Stimulated activated CD4-positive, alpha-beta T cell treated with anti-CD3 and anti-CD28 coated beads, Interleukin-12 subunit alpha, Interleukin-12 subunit beta, amount 100 ng/mL, for 24 hours (primary cell): ENCODE measurements at places on chromosomes 2 and 18.

DNA sequence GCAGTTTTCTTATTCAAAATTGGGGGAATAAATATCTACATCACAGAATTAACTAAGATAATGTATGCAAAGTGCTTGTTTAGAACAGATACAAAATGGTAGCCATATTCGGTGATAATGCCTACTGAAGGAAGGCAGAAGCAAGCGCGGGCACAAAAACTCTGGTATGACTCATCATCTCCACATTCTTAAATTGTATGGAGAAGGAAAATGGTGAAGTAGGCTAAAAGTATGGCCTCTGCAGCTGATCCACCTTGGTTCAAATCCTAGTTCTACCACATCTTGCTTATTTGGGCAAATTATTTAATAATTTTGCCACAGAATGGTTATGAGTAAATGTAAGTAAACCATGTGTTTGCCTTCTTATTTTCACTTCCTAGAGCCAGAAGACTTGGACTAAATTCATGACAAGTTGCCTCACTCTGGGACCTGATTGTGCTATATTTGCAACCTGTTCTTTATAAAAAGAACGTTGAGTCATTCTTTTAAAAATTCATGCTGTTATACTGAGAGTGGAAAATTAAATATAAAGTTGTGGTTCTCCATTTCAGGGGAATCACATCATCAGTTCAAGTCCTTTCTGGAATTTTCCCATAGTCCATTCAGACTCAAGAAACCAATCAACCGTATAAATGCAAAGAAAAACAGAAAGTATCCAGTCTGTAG lies 9.0 kb upstream of the CDK15 start:
- DNase-seq, result no peak

GRCh38 chr2:20034218-20034617 lies 17.2 kb downstream of the LAPTM4A start:
- DNase-seq, result no peak

GRCh38 chr2:88028931-88029330 lies 12.6 kb upstream of the RNU2-63P start:
- DNase-seq, result no peak

DNA sequence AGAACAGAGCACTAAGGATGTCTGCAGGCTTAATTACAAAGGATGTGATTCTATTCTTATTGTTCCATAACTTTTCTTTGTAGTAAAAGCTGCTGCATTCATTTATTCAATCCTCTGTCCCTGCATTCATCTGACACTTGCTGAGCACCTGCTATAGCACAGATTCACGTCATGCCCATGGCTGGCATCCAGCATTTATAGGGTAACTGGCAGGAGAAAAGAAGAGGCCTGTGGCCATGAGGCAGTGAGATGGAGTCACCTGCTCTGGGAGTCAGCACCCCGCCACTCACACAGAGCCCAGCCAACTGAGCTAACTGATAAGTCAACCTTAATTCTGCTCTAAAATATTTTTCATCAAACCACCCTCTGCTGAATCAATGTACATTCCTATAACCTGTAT lies 18.3 kb upstream of the CDC42EP3 start:
- DNase-seq, result no peak

- DNase-seq, result no peak
Observed at GRCh38 chr2:53952519-53952918, 18.3 kb downstream of the PSME4 start.

GRCh38 chr2:86072271-86072858 lies 33.3 kb downstream of the POLR1A start:
- DNase-seq, result no peak

GRCh38 chr2:220277445-220277975 lies 650.1 kb downstream of the SLC4A3 start:
- no peak for DNase-seq

DNA sequence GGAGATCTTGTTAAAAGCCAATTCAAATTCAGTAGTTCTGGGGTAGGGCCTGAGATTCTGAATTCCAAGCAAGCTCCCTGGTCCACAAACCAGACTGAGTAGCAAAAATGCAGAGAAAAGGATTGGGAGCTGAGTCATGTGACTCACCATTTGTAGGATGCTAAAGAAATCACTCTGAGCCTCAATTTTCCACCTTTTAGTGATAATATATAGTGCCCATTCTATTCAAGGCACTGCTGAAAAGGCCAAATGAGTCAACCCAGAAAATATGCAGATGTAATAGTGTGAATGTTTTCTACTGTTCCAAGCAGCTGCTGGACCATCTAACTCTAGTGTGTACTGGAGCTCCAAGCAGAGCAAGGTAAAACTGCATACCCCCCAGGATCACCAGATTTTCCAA lies 47.2 kb downstream of the SLC14A2 start:
- DNase-seq, result no peak

- DNase-seq, result no peak
Observed at GRCh38 chr2:121375621-121376159, 90.7 kb upstream of the TFCP2L1 start.

GRCh38 chr2:223235986-223236385 lies 184.0 kb downstream of the KCNE4 start:
- no peak for DNase-seq

GRCh38 chr2:47253447-47253846 lies 98.3 kb upstream of the STPG4 start:
- no peak for DNase-seq

DNA sequence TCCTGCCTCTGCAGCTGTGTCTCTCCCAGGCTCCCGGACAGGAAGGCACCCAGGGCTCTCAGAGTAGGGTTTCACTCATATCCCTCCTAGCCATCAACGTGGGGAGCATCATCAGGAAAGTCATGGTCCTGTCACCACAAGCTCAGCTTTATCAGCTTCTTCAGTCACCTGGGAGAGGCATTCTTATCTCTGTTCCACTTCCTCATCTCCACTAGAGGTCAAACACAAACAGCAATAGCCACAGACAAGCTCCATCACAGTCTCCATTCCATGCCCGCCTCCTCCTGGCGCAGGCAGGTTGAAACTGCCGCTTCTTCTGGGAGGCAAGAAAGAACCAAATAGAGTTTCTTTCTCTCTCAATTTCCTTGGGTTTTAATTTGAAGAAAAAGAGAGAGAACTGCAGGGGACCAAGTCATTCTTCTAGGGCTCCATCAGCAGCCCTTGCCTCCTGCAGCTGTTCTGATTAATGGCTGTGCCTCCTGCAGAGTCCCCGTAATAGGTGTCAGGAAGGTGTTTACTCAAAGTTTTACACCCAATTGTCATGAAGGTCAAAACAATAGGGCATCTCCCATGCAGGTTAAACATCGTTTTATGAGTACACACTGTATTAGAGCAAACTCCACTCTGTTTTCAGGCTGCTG lies 377.9 kb downstream of the TMEM182 start:
- DNase-seq, result no peak

DNA sequence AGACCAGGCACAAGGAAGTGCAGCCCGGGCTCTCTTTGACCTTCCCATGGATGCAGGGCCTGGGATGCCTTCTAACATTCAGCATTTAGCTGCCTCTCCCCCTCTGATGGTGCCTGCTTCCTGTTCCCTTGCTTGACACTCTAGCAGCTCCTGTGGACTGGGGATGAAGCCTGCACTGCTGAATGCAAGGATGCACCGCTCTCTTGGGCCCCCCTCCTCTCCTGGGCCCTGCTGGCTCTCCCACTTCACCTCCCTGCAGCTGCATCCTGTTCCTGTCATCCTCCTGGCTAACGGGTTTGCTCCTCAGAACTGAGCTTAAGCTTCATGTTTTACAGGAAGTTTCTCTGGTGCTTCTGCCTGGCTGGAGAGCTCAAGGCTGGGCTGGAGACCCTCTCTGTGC lies 254.1 kb downstream of the TSN start:
- no peak for DNase-seq

GRCh38 chr2:106157416-106157815 lies 36.7 kb downstream of the UXS1 start:
- no peak for DNase-seq

GRCh38 chr2:156800065-156800653 lies 364.0 kb downstream of the GPD2 start:
- DNase-seq, result no peak

GRCh38 chr18:61203151-61203550 lies 130.1 kb upstream of the CDH20 start:
- DNase-seq, result no peak

DNA sequence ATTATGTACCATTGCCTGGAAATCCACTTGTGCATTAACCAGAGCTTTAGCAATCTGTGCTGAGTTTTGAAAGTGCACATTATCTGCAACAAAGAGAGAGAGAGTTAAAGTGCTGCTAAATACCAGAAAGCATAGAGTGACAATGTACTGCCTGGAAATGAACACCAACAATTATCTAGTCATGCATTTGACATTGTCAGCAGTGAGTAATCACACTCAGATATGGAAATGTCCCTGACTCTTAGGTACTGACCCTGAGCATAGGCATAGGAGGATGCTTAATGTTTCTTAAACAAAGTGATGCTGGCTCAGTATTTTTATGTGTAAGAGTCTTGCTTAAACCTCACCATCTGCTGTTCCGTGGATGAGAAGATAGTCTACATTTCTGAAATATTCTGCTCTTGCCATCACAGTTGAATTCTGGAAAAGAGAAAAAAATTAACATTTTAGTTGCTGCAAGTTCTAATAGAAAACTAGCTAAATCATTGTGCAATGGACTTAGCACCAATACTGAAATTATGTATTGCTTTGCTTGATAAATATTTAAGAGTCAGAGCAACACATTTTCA lies 20.8 kb upstream of the GCG start:
- DNase-seq, result no peak

- DNase-seq, result no peak
Observed at GRCh38 chr2:105005181-105005951, 32.5 kb upstream of the MRPS9 start.

DNA sequence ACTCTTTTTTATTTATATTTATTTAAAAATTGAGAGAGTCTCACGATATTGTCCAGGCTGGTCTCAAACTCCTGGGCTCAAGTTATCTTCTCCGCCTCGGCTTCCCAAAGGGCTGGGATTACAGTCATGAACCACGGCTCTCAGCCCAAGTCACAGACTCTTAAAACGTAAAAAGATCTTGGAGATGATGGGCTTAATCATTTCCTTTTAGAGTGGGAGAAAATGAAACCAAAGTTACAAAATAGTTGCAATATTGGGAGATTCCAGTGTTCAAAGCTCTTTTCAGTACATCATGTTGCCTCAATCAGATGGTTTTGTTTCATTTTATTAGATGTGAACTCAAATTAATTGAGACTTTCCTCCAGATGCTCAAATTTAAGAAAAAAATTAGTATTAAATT lies 151.4 kb upstream of the XPO1 start:
- DNase-seq, result no peak

DNA sequence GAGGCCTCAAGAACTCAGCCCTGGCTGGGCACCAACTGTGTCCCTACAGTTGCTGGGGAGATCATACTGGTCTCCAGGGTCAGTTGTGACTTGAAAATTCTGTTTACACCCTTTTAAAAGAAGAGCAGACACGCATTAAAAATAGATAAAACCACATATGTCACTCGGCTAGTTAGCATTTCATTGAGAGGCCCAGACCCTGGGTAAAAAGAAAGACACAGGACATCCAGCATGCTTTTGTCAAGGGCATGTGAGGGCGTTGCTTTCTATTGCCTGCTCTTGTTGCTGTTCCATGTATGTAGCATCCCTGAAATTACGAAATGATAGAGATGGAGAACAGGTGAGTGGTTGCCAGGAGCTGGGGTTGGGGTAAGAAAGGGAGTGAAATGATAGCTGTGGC lies 94.3 kb downstream of the SEPTIN10 start:
- DNase-seq, result no peak

DNA sequence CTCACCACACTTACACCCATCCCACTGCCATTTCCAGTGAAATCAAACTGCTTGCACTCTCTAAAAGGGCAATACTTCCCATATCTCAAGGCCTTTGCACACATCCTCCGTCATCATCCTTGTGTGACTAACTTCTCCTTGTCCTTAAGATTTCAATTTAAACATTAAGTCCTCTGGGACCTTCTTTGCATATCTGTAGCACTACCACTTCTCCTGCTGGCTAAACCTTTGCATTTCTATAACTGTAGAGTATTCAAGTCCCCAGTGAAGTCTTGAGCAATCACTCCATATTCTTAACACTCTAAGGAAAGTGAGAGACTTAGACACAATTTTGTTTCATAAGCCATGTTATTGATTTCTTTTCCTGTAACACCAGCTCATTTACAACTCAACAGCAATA lies 136.8 kb upstream of the EPHA4 start:
- DNase-seq, result no peak

GRCh38 chr2:29627279-29627711 lies 294.1 kb downstream of the ALK start:
- DNase-seq, result no peak

- no peak for DNase-seq
Observed at GRCh38 chr2:47057687-47058002, 97.5 kb downstream of the STPG4 start.

DNA sequence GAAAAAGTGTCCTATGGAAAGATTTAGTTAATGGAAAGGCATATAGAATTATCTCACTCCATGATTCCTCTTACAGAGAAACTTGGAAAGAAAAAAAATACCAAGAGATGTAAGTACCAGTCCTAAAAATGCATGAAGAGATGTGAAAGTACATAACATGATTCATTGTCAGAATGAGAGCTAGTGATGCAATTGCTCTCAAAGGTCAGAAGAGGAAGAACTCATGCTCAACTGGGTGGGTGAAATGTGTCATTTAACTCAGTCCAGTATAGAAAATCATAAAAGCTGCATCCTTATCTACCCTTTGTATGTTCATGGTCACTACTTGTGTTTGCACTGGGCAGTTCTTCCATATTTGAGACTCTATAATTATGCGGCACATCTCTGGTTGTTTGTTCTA lies 300.0 kb upstream of the PIK3C3 start:
- no peak for DNase-seq

- DNase-seq, result no peak
Observed at GRCh38 chr2:169005080-169005598, 26.0 kb downstream of the ABCB11 start.

DNA sequence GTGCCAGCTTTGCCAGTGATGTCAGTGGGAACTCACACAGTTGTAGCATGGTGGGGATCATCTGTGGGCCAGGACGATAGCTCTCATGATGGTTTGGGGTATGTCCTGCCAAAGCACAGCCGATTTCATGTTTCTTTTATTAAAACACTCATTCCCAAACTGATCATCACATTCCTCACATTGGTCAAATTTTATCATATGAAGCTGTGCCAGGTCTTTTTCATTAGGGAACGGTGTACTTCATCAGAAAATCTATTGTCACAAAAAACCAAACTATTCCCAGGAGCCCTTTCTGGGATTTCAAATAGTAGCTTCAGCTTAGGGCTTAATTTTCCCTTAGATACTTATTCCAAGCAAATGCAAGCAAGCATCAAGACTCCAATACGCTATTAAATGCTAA lies 42.0 kb downstream of the ITGA4 start:
- DNase-seq, result no peak

GRCh38 chr2:104406261-104406726 lies 447.6 kb upstream of the POU3F3 start:
- no peak for DNase-seq

GRCh38 chr2:187655001-187655400 lies 100.8 kb upstream of the TFPI start:
- no peak for DNase-seq

DNA sequence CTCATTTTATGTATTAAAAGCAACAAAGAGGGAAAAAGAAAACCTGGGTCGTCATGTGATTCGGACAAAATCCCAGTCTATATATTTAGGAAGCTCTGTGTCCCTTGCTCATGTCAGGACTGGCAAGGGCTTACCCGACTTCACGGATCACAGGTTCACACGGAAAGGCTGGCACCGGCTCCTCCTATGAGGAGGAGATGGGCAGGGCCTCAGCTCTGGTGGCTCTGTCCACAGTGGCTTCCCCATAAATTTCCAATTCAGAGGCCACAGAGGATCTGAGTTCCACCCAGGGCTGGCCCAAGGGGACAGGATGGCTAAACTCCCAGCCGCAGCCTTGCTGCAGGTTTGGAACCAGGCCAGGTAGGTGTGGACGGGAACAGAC lies 186.8 kb downstream of the BCL2 start:
- no peak for DNase-seq
